ENCODE measurements at places on chromosomes 1 and 21.

DNA sequence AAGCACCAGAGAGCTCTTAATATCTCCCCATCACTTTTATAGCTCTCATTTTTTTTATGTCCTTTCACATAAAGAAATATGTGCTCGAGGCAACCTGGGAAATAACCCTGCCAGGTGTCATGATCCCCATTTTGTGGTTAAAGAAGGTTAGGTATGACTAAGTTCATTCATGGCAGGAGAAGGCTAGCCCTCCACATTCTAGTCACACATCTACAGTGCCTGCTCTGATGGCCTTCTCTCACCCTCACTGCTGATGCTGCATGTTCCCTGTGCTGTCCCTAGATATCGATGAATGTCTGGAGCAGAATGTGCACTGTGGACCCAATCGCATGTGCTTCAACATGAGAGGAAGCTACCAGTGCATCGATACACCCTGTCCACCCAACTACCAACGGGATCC lies 187.5 kb downstream of the TPR start:
- no peak for DNase-seq

GRCh38 chr21:45289134-45289533 lies 1.4 kb upstream of the POFUT2 start:
- DNase-seq: no peak

DNA sequence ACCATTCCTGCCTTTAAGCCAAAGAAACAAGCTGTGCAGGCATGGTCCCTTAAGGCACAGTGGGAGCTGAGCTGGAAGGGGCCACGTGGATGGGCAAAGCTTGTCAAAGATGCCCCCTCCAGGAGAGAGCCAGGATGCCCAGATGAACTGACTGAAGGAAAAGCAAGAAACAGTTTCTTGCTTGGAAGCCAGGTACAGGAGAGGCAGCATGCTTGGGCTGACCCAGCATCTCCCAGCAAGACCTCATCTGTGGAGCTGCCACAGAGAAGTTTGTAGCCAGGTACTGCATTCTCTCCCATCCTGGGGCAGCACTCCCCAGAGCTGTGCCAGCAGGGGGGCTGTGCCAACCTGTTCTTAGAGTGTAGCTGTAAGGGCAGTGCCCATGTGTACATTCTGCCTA lies 1.3 kb upstream of the SLC50A1 start:
- no peak for DNase-seq

DNA sequence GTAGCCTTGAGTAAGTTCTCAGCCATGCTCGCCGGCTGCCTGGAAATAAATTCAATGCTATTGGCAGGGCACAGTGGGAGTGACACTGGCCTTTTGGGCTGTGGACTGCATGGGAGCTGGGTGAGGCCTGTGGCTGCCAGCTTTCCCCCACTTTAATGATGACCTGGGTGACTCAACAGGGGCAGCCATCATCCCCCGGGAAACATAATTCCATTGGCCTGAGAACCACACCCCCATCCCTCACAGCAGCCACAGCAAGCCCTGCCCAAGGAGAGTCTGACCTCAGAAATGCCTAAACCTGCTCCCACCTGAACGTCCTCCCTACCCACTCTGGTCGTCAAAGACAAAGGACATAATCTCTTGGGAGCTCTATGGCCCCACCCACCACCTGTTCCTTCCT lies 384.0 kb downstream of the LTN1 start:
- DNase-seq: no peak

GRCh38 chr1:11314959-11315358 lies 42.0 kb downstream of the UBIAD1 start:
- DNase-seq: no peak

- DNase-seq: peak; percentile 85
Observed at GRCh38 chr1:28601696-28602095, 9.6 kb downstream of the RAB42 start.

GRCh38 chr21:28738882-28739281 lies 253.8 kb downstream of the LTN1 start:
- no peak for DNase-seq

DNA sequence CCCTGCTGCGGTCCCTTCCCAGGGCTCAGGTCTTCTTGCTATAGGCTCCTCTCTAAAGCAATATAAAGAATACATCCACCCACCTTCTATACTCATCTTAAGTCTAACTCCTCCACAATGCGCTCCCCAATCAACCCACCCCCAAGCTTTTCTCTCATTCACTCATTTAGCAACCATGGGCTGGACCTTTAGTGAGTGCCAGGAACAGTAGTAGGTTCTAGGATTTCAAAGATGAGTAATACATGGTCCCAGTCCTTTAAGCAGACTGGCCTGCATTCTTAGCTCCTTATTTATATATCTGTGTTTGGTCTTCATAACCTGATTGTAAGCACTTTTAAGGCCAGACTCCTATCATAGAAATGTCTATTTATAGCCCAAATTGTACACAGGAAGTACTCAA lies 5.9 kb downstream of the CAMK1G start:
- no peak for DNase-seq

- no peak for DNase-seq
Observed at GRCh38 chr1:7827126-7827955, 25.5 kb downstream of the UTS2 start.

- no peak for DNase-seq
Observed at GRCh38 chr1:96363826-96364225, 357.8 kb upstream of the PTBP2 start.

- no peak for DNase-seq
Observed at GRCh38 chr1:234216116-234216703, 157.0 kb upstream of the COA6 start.

- no peak for DNase-seq
Observed at GRCh38 chr1:225451340-225451739, 23.5 kb upstream of the LBR start.

DNA sequence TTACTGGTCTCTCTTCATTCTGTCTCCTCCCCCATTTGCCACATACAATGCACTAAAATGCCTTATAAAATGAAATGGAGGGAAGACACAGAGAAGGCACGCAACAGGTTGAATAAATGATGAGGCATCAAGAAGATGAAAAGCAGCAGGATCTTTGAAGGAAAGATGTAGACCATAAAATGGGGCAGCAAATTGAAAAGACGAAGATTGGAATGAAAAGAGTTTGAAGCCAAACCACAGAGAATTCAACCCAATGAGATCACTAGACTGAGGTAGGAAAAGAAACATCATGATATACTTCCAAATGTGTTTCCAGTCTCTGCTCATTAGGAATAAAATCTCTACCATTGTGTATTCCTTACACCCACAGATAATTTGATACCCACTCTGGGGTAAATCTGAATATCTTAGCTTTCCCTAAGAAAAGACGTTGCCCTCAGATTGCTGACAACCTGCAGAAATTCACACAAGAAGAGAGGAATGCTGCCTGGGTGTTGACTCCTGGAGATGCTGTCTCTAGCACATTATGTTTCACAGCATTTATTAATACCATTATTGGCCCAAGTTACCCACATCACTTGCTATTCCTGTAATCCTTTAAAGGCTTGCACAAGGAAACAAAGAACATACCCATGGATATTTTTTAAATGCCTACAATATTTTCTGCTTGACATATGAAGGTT lies 230.9 kb downstream of the LTN1 start:
- peak; percentile 78 for DNase-seq

- DNase-seq: no peak
Observed at GRCh38 chr1:24154215-24154614, 11.3 kb upstream of the IL22RA1 start.

GRCh38 chr1:5164158-5164557 lies 509.7 kb downstream of the AJAP1 start:
- DNase-seq: no peak

DNA sequence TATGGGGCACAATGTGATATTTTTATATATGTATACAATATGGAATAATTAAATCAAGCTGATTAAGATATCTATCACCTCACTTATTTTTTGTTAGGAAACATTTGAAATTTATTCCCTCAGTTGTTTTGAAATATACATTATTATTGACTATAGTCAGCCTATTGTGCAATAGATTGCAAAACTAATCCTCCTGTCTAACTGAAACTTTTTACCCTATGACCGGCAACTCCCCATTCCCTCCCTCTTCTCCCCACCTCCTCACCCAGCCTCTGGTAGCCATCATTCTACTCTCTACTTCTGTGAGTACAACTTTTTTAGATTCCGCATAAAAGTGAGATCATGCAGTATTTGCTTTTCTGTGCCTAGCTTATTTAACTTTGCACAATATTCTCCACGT lies 117.7 kb upstream of the SGIP1 start:
- no peak for DNase-seq

GRCh38 chr1:23563755-23564374 lies 4.6 kb upstream of the ID3 start:
- no peak for DNase-seq

GRCh38 chr21:45818276-45818903 lies 163.2 kb upstream of the COL6A1 start:
- DNase-seq: peak; percentile 68

- no peak for DNase-seq
Observed at GRCh38 chr21:41582866-41583265, 74.9 kb upstream of the TMPRSS2 start.

DNA sequence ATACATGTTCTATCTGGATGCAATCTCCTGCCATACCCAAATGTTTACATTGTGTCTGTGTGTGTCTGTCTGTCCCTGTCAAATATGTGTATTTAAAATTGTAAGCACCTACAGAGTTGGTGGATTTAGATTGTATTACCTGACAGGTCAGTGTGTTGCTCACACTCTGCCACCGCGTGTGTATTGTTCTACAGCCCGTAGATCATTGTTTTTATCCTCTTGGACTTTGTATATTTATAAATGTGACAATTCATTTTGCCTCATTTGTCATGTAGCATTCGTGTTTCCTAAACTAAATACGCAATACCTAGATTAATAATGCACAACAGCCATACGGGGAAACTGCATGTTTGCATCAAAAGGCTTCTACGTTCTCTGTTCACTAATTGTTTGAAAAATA lies 634 bp downstream of the ALG14 start:
- DNase-seq: no peak

GRCh38 chr1:53620061-53620855 lies 118.7 kb downstream of the GLIS1 start:
- DNase-seq: no peak

- DNase-seq: peak; percentile 97
Observed at GRCh38 chr1:111690306-111690617, 48.9 kb downstream of the INKA2 start.

DNA sequence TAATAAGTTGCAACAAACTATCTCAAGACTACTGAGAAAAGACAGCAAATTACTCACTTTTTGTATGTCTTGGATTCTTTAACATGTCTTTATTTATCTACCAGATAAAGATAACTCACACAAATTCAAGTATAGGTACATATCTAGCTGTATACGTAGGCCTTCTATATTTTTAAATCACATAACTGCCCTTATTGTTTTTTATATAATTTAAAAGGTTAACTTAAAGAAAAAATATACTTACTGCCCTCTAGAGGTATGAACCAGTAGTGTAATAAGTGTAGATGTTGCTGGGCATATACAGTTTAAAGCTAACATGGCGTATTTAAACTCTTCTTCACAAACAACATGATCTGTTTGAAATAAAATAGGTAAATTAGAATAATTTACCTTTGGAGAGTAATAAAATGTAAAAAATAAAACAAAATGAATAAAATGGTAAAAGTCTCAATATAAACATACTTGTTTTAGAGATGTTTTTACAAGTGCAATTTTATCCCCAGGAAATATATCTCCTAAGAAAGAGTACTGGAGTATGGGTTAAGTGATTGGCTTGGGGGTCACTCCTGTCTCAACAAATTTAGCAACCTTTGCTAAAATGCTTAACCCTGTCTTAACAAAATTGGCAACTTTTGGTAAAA lies 235.2 kb downstream of the KCNT2 start:
- DNase-seq: peak; percentile 33

GRCh38 chr1:164739189-164739588 lies 180.2 kb downstream of the PBX1 start:
- DNase-seq: no peak

DNA sequence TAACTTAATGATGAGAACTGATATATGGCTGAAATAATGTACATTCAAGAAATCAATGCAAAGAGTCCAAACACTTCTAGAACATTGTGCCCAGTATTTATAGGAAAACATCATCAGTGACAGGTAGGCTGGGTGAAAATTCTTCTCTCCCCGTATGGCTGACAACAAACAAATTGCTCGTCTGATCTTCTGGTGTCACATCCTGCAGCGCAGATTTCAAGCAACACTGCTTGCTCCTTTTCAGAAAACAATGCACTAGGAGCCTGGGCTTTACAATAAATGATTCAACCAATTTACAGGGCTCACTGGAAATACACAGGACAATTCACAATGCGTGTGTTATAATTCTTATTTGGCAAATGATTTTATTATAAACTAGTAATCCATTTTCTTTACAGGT lies 185.3 kb downstream of the RERE start:
- DNase-seq: no peak

DNA sequence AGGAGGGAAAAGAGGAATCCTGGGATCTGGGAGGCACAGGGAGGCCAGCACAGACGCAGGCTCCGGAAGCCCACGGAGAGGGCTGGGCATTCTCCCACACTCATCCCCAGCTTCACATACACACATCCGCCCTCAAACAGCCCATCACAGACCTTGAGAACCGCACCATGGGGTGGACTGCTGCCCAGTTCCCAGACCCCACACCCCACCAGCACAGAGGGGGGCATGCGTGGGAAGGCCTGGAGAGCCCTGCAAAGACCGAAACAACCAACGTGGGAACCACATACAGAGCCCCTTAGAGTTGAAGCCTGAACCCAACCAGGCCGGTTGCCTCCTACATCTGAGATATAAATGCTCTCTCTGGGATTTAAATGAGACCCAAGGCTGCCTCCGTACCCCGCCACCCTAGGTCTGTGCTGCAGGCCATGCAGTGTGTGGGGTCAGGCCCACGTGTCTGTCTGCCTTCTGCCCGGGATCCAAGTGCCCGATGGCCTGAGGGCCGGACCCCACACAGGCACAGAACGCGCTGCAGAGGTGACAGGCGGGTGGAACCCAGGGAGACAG lies 126.2 kb upstream of the COL6A1 start:
- no peak for DNase-seq

GRCh38 chr1:44225761-44226160 lies 12.5 kb downstream of the DMAP1 start:
- no peak for DNase-seq

DNA sequence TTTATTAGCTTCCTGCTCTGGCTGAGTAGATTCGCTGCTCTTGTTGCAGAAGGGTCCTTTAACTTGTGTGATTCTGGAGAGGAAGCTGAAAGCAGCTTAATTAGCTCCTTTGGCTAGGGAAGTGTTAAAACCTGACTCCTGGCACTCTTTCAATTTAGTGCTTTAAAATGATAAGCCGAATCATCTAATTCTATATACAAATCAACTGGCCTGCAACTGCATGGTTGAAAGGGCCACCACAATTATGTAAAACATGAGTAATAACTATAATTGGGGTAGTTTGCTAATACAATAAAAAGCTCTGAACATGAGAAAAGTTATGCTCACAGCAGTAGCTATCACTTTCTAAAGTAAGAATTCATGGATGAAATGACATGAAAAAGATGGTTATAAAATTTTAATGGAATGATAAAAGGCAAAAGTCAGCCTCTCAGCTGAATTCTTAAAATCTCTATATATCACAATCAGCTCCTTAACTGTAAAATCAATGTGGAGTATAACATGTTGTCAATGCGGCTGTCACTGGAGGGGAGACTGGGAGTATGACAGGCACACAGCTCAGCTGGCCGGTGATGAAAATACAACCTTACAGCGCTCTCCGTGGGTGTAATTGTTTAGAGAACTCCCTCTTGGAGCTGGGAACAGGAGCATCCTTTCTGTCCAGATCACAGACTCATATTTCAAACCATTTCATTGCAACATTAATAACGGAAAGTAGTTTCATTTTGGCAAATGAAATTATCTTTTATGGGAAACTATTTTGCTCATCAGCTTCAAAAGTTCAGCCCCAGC lies 324.4 kb downstream of the KCTD3 start:
- DNase-seq: peak; percentile 18

- DNase-seq: peak; percentile 55
Observed at GRCh38 chr1:208231881-208232661, 12.1 kb downstream of the PLXNA2 start.

All from fibroblast of skin of abdomen (primary cell).